Activated CD8-positive, alpha-beta memory T cell treated with anti-CD3 and anti-CD28 coated beads for 1 hour (primary cell): ENCODE measurements at places on chromosomes 3 and 15.
A peak's percentile ranks its signal among the peaks of the same experiment; 100 is the strongest.

DNA sequence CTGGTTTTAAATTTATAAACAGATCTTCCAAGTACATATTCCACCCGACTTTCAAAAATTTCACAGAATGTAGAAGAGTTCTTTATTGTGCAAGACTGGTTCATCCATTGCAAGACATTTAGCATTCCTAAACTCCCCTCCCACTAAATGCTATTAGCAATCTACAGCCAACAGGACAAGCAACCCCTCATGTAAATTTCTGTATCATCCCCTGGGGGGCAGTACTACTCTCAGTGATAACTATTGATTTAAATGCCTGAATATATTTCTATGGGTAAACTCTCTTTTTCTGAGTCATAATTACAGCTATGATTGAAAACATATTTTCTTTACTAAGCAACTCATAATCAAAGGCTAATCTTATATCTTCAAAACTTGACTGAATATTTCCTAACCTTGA lies 10.7 kb upstream of the SLC15A2 start:
- no peak for DNase-seq

GRCh38 chr3:170024581-170024980 lies 13.2 kb upstream of the GPR160 start:
- no peak for DNase-seq

- no peak for DNase-seq
Measured at GRCh38 chr3:14000556-14000955, 120.7 kb upstream of the WNT7A start.

DNA sequence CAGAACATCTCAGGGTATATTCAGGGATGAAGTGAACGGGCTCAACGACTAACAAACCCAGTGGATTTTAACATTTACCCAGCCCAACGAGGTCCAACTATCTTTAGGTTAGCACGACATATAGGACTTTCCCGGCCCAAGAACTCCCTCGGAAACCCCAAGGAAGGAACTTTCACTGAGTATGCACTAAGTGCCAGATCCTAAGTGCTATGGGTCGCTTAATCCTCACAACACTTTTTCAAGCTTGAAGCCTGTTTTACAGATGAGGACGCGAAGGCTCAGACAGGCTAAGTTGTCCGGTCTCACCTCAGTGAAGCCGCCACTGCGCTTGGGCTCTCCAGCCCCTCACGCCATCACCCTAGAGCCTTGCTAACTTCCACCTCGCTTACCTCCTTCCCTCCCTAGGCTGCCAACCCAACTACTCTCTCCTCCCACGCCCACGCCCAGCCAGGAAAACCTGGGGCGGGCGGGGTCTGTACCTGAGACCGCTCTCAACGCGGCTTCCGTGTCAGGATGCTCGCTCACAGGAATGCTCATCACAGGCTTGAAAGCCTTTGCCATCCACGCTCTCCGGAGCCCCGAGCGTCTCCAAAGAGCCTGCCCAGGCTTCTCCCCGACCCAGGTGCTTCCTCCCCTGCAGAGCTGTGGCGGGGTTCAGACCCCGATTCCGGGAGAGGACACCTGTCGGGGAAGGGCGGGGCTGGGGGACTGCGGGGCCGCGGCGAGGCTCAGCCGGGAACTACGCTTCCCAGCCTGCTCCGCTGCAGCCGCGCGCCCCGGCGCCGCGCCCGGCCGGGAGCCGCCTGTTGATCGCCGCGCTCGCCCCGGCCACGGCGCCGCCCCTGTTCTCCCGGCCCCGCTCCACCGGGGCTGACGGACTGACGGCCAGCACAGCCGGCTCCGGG lies at the start of gene TMOD2:
TMOD2 (plus strand) TSS at position 806 of the 905 bp plus-strand sequence. CDS start 14,845 bp downstream, outside the sequence.
- DNase-seq: peak; percentile 39

DNA sequence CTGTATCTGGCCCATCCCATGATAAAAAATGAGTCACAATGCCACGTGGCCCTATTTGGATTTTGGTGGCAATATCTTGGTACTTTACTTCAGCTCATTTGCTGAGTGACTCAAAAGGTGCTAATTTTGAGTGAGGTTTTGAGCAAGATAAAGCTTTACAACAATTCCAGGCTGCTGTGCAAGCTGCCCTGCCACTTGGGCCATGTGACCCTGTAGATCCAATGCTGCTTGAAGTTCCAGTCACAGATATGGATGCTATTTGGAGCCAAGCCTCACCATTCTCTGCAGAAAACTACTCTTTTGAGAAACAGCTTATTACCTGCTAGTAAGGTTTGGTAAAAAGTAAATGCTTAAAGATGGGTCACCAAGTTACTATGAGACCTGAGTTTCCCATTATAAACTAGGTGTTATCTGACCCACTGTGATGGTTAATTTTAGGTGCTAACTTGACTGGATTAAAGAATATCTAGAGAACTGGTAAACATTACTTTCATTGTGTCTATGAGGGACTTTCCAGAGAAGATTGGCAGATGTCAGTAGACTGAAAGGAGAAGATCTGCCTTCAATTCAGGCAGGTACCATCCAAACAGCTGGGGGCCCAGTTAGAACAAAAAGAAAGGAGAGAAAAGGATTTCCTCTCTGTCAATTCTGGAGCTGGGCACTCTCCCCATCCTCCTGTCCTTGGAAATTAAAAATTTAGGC lies 1083.9 kb downstream of the DIPK2A start:
- DNase-seq: no peak

GRCh38 chr3:25749031-25749581 lies 34.1 kb downstream of the NGLY1 start:
- DNase-seq: no peak

- no peak for DNase-seq
Measured at GRCh38 chr15:70791259-70791658, 27.9 kb upstream of the UACA start.

- no peak for DNase-seq
Measured at GRCh38 chr15:57442335-57442734, 66.0 kb downstream of the CGNL1 start.

DNA sequence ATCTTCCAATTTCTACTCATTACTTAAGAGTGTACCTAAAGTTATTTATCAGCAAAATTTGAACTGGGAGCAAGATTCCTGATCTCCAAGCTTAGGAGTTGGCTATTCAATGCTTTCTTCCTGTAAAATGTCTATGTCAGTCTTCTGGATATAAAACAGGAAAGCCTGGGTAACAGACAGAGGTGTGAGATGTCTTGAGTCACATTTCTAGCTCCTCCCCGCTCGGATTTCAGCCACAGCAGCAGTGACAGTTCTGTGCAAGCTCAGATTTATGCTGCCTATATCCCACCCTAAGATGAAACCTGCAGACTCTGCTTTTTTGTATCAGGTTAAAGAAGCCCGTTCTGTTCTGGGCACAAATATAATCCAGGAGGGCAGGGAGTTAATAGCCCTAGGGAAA lies 2.1 kb upstream of the ARMC8 start:
- DNase-seq: no peak

- DNase-seq: peak; percentile 71
Measured at GRCh38 chr15:31128919-31129768, 27.6 kb upstream of the TRPM1 start.

DNA sequence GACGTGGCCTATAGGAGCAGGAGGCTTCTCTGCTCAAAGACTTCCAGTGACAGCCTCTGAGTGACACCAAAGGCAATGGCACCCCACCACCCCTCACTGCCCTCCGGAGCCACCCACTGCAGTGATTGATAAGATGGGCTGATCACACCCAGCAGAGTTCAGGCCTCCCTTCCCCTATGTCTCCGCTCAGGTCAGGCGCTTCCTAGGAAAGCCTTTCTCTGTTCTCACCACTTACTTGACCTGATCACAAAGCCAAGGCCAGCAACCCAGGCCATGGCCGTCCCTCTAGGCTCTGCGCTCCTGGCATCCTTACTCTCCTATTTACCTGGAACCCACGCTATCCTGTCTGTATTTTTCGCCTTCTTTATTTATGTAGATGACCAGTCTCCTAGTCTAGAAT lies 282.3 kb downstream of the OCA2 start:
- DNase-seq: no peak

DNA sequence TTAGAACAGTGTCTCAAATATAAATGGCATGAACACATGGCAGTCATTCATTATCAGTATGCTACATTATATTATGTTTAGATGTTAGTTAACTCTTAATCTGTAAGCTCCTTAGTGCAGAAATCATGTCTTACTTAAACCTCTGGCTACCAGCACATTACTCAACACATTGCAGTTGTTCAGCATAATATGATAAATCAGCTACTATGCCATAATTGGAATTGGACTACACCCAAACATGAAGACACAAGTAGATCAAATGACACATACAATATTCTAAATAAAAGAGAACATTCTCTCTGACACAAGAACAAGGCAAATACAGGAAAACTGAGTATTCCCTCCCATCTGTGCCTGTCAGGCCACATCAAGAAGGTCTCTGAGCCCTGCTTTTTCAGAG lies 116.1 kb downstream of the PCCB start:
- no peak for DNase-seq

- no peak for DNase-seq
Measured at GRCh38 chr3:70984776-70985482, 598.6 kb downstream of the FOXP1 start.

- DNase-seq: no peak
Measured at GRCh38 chr3:142963234-142963515, 299 bp downstream of the PAQR9 start.

GRCh38 chr3:175398676-175399075 lies 539.5 kb downstream of the NAALADL2 start:
- DNase-seq: no peak

- no peak for DNase-seq
Measured at GRCh38 chr15:30923429-30923828, 19.7 kb downstream of the FAN1 start.

GRCh38 chr3:45763303-45763675 lies 33.0 kb downstream of the SLC6A20 start:
- no peak for DNase-seq

- no peak for DNase-seq
Measured at GRCh38 chr3:38582316-38582715, 67.2 kb downstream of the SCN5A start.

DNA sequence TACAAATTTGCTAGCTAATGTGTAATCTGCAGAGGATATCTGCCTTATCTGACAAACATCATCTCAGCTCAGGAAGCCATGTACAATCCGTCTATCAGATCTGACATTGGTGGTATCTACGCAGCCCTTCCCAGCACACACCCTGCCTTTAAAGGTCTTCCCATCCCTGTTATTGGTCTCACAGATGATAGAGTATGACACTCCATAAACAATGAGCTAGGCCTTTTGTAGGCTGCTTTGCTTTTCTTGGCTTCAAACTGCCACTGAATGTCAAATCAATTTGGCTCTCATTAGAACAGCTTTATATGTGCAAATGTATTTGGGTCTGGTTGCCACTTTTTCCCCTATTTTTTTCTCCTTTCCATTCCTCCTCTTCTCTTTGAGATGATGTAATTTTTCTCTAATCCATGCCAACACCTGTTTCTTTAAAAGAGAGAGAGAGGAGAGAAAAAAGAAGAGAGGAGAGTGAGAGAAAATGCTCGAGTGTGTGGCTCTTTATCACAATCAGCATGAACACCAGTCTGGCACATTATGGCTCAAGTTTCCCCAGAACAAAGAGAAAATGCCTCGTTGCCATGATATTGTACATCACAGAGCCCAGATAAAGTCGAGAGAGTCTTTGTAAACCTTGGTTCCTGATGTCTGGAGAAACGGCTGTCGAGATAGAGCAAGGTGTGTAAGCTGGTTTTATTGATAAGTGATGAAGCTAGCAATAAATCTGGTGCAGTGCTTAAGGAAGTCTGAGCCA lies 80.8 kb upstream of the DPH6 start:
- no peak for DNase-seq

GRCh38 chr3:13353506-13353905 lies 66.6 kb downstream of the NUP210 start:
- no peak for DNase-seq

GRCh38 chr3:129330409-129330808 lies 51.7 kb downstream of the HMCES start:
- DNase-seq: no peak

DNA sequence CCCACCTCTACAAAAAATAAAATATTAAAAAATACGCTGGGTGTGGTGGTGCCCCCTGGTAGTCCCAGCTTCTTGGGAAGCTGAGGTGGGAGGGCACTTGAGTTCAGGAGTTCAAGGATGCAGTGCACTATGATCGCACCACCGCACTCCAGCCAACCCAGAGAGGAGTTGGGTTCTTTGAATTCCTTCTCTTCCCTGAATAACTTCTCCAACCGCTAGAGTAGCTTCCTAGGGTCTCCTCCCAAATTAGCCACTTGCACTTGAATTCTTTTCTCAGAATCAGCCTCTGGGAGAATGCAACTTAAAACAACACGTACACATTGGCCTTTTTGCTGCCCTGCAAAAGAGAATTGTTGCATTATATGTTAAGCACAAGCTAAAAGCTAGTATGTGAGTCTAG lies 272.5 kb downstream of the ABHD5 start:
- no peak for DNase-seq

GRCh38 chr3:113218681-113219045 lies 7.3 kb downstream of the BOC start:
- DNase-seq: no peak

- DNase-seq: no peak
Measured at GRCh38 chr15:69677403-69677802, 224.8 kb downstream of the RPLP1 start.

DNA sequence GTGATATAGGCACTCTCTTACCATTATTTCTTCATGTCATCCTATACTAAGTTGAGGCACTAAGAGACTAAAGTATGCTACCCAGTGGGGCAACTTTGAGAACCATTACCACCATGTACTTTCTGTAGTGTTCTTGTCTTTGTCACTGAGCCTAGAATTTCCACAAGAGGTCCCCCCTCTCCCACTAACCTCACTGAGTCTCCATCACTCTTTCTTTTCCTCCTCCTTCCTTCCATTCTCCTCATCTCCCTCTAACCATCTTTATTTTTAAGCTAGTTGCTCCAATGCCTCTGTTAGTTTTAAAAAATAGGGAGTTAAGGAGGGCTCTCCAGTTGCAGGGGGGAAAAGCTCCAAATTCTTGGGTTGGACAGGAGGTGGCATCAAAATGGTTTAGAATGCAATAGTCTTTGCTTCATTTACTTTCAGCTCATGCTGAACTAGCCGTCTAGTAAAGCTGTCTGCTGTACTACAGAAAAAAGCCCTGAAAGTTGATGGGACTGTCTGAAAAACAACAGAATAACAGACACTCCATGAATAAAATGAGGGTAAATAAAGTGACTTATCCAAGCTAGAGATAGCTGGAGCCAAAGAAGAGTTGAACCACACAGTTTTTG lies 85.1 kb upstream of the MYRIP start:
- no peak for DNase-seq

- no peak for DNase-seq
Measured at GRCh38 chr3:170092907-170093306, 55.1 kb downstream of the GPR160 start.

GRCh38 chr3:48112813-48113212 lies 75.4 kb downstream of the CDC25A start:
- DNase-seq: no peak

DNA sequence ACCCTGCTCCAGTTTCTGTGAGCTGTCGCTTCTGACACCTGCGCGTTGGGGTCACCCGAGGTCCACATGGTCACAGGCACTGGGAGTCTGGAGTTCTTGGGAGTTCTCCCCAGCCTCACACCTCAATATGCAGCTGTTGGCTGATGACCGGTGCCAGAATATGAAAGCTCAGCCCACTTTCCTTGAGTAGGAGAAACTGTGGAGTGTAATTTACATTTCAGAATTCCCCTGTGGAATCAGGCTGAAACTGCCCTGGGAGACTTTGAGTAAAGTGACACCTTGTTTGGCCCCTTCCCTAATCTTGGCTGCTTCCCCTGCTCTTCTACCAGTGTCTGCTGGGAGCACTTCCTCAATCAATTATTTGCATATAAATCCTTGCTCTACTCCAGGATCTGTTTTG lies 255.9 kb downstream of the NFKBIZ start:
- DNase-seq: no peak

- DNase-seq: no peak
Measured at GRCh38 chr15:31223478-31224350, 102.9 kb upstream of the KLF13 start.
